ENCODE measurements at places on chromosomes 7 and 10.
A peak's percentile ranks its signal among the peaks of the same experiment; 100 is the strongest.

- H3K4me1 ChIP-seq: peaks cover 14% of the 10 kb centered on the region
- no peaks in the 10 kb centered on the region for H3K36me3 ChIP-seq
- H3K4me3 ChIP-seq: no peak overlapping the region
- no peaks in the 10 kb centered on the region for H3K27me3 ChIP-seq
Observed at GRCh38 chr10:95284807-95285206, 6.0 kb downstream of the PDLIM1 start.

- peaks cover 31% of the 10 kb centered on the region for H3K27me3 ChIP-seq
- DNase-seq: no peak
- H3K27ac ChIP-seq: no peak overlapping the region
- H3K4me3 ChIP-seq: no peak overlapping the region
Observed at GRCh38 chr10:133532871-133533270, 5.7 kb downstream of the CYP2E1 start.

- peak within 1 kb of the TSS; percentile 65 for H3K4me3 ChIP-seq
- H3K27me3 ChIP-seq: no peaks in the 10 kb centered on the region
- H3K27ac ChIP-seq: peak within 1 kb of the TSS; percentile 88
- H3K36me3 ChIP-seq: no peaks in the 10 kb centered on the region
- DNase-seq: peak; percentile 81
Observed at GRCh38 chr7:74453322-74454011, at the start of gene GTF2IRD1. Gene GTF2IRD1, plus strand, starts transcription at chr7:74453906. Its CDS starts 54,175 bp downstream, at chr7:74508081.

- no peaks in the 10 kb centered on the region for H3K36me3 ChIP-seq
- peaks cover 21% of the 10 kb centered on the region for H3K4me1 ChIP-seq
- no peaks in the 10 kb centered on the region for H3K27me3 ChIP-seq
- H3K4me3 ChIP-seq: no peak overlapping the region
Observed at GRCh38 chr10:79051766-79052165, 17.0 kb upstream of the ZMIZ1 start.

GRCh38 chr7:130037703-130038102, 13.5 kb downstream of the ZC3HC1 start:
- DNase-seq: no peak
- H3K4me3 ChIP-seq: no peak overlapping the region
- no peaks in the 10 kb centered on the region for H3K36me3 ChIP-seq

- H3K4me3 ChIP-seq: no peak overlapping the region
- no peak overlapping the region for H3K27ac ChIP-seq
- H3K4me1 ChIP-seq: peaks cover 18% of the 10 kb centered on the region
- DNase-seq: no peak
Observed at GRCh38 chr7:100213672-100214071, 6.1 kb upstream of the PVRIG start.

GRCh38 chr7:22427104-22427503, 70.2 kb upstream of the RAPGEF5 start:
- peaks cover 10% of the 10 kb centered on the region for H3K4me1 ChIP-seq
- no peak for DNase-seq

DNA sequence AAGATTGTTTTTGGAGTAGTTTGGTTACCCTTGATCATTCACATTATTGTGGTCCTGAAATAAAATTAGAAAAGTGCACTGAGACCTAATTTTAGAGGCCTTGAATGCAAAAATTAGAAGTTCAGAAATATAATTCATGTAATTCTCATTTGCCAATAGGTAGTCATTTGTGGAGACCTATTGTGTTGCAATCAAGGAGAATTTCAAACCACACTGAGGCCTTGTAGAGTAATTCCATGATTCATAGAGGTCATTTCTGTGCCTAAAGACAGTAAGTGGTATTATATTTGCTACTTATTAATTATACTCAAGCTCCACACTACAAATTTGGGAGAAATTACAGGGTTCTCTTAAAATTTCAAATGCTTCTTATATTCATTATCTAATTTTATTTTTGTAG, 946.8 kb upstream of the POT1 start:
- peaks cover 18% of the 10 kb centered on the region for H3K4me1 ChIP-seq
- DNase-seq: no peak
- no peak overlapping the region for H3K27ac ChIP-seq
- H3K4me3 ChIP-seq: no peak overlapping the region
- H3K27me3 ChIP-seq: no peaks in the 10 kb centered on the region
- H3K36me3 ChIP-seq: no peaks in the 10 kb centered on the region

Data from MM.1S (cell line).